ENCODE measurements at places on chromosomes 5 and 9.

GRCh38 chr9:114462791-114463190 is 42.5 kb downstream of the WHRN start:
- DNase-seq = no peak

GRCh38 chr5:71830681-71831539 is 111.8 kb downstream of the CARTPT start:
- DNase-seq = peak; percentile 35

DNA sequence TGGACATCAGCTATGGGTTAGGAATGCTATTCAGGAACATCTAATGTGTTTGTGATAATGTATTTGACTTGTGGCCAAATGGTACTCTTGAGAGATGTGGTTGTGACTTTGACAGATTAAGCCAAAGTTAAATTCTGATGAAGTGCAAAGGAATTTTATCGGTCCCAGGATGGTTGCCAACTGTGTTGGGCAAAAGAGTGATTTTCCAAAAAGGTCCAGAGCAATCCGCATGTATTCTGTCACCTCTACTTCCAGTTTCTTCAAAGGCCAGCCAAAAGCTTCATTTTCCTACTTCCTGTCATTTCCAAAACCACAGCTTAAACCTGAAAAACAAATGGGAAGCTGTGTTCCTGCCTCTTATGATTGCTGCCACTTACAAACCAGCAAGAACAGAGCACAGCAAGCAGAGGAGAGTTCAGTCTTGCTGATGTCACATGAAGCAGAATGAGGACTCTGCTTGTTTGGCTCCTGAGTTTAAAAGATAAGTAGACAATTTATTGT is 59.8 kb downstream of the MARCHF3 start:
- DNase-seq = no peak

- DNase-seq = peak; percentile 14
Observed at GRCh38 chr5:155833287-155833686, 493.7 kb upstream of the SGCD start.

GRCh38 chr5:124889850-124890249 is 143.4 kb upstream of the ZNF608 start:
- no peak for DNase-seq

DNA sequence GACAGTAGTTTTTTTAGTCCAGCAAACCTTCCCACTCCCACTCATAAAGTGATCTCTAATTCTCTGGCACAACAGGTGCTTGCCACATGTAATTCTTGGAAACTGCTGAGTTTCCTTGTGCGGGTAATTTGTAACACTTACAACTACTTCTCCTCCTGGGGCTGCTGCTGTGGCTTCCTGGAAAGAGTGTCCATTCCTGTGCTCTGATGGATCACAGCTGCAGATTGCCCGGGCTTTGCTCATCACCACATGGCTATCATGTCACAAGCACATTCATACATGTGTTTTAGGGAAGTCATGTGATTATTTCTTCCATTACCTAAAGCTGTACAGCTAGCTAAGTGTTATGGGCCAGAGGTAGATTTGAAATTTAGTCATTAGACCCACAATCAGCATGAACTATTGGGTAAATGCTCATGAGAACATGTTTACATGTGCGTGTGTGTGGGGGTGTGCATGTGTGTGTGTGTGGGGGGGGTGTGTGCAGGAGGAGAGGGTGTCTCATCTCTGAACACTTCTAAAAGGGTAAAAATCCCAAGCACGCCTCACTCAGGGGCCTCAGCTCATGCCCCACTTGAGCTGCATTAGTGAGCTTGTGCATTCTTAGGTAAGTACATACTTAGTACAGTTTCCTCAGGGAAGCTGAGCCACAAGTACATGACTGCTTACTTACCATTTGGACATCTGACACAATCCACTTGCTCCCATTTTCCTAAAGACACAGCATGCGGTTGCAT is 118.1 kb upstream of the CCDC112 start:
- no peak for DNase-seq

GRCh38 chr5:35803191-35803651 is 53.5 kb upstream of the IL7R start:
- no peak for DNase-seq

- DNase-seq = peak; percentile 82
Observed at GRCh38 chr9:127755061-127756060, 20.3 kb upstream of the TOR2A start.

- no peak for DNase-seq
Observed at GRCh38 chr5:137872466-137872865, 4.8 kb downstream of the MYOT start.

DNA sequence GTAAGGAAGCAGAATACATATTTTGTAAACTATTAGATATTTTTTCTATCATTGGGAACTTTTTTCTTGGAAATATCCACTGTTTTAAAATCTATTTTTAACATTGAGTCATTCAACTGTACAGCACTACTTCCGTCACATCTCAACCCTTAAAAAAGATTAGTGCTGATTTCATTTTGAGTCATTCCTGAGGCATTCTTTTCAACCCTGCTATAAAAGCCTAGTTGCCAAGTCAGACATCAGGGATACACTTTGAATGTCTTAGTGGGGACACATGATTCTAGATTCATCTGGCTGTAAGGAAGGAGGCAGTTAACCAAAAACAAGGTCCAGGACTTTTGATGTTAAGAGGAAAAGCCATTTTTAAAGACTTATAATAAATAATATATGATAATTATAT is 160.9 kb downstream of the GIN1 start:
- no peak for DNase-seq

- no peak for DNase-seq
Observed at GRCh38 chr5:56166671-56167385, 66.3 kb downstream of the ANKRD55 start.

DNA sequence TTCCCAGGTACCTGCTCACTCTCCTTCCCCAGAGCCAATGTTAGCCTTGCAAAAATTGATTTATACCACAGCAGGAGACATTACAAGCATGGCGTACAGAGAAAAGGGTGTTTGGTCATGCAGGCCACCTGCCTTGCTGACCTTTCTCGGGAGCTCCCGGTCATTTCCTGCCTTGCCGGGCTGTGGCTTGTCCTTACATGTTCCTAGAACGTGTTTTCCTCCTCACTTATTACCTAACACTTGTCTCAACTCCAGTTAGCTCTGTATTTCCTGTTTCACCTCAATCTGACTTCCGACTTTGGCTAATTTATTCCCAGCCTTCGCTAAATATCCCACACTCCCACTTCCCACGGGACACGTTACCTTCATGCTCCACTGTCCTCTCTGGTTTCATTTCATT is 282.5 kb downstream of the ICE1 start:
- no peak for DNase-seq

GRCh38 chr5:124905256-124906130 is 159.1 kb upstream of the ZNF608 start:
- no peak for DNase-seq

GRCh38 chr9:24657387-24657786 is 111.7 kb upstream of the IZUMO3 start:
- no peak for DNase-seq

DNA sequence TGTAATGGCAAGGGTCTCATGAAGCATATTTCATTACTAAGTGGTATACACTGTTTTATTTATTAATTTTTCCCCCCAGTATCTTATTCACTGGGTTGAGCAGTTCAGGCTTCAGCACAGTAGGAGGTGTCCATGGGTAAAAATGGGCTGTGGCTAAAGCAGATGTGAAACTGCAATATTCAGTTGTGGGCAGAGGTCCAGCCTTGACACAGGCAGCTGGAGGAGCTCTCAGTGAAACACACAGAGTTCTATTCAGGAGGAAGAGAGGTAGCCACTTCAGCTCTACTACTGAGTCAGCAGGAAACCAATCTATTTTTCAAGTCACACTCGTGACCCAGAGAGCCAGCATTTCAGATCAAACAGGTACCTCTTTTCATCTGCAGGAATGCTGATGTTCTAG is 418.3 kb downstream of the CDH10 start:
- no peak for DNase-seq

DNA sequence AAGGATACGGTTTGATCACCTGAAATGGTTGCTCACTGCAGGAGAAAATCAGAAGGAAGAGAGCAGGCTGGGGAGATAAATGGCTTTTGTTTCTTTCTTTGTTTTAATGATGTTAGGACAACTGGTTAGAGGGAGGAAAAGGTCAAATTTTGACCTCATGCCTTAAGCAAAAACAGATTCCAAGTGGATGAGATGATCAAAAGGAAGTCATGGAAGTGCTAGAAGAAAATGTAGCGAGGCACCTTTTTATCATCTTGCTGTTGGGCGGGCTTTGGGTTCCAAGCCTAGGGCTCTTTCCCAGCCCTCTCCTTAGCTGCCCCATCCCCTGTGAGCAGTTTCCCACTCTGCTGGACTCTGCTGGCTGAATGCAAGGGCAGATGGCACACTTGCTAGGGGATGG is 127.9 kb downstream of the ADAMTS2 start:
- no peak for DNase-seq

DNA sequence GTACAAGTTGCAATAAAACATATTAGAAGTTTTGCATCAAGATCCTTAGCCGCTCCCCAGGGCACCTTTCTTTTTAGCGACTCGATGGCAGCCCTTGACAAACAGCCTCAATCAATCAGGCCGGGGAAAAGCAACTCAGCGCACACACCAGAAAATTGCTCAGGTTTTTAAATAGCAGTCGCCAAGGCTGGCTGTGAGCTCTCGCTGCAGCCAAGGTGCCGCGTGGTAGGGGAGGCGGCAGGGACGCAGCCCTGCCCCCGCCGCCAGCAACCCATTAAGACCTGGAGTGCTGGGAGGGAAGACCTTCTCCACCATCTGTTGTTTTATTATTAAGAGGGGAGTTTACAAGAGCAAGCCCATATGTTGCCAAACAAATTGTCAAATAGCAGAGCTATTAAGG is 22.6 kb downstream of the ASS1 start:
- peak; percentile 94 for DNase-seq

DNA sequence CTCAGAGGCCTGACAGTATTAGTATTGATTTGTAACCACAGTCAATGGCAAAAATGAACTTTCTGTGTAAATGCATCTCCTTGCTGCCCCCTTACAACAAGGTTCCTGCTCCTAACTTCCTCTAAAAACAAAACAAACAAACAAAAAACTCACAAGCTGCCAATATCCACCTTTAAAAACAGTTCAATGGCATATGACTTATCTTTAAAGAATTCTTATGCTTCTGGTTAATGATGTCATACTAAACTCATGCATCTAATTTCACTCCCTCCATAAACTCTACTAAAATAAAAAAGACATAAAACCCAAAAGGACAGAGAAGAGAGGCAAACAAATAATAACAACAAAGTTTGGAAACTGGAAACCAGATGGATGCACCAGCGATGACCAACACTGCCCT is 9.0 kb upstream of the OR1N1 start:
- no peak for DNase-seq

DNA sequence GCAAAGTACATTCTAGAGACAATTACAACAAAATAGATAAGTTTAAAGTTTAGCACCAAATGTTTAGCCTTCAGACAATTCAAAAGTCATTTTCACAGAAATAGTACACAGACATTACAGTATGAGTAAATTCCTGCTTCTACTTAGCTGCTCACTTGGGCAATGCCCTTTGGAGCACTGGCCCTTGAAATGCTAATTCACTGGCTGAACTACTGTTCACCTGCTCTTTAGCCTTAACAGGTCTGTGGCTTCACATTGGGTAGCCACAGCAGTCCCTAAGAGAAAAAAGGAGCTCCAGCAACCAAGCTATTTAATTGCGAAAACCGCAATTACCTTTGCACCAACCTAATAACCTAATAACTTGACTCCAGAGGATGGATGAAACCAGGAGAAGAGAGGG is 916.2 kb upstream of the DMAC1 start:
- no peak for DNase-seq

GRCh38 chr5:144478565-144478964 is 307.9 kb downstream of the KCTD16 start:
- DNase-seq = no peak

DNA sequence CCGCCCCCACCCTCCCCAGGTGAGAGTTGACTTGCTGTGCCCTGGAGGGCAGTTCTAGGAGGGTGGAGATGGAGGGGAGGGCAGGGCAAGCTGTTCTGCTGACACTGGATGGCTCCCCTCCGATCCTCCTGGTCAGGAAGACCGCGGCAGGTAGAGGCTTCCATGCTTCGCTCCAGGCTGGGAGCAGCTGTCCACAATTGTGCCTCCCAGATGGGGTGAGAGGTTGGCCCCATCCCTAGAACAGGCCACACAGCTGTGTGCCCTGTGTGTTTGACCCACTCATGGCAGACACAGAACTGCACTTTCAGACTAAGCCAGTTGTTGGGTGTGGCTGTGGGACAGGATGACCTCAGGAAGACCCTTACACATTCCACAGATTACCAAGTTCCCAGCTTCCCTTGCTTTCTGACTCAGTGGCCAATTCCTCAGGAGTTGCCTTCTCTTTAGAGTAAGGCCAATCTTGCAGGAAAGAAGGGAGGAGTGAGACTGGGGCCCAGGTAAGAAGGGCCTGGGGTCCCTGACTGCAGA is 72.1 kb upstream of the HSPA9 start:
- no peak for DNase-seq

GRCh38 chr5:112165399-112165798 is 253.7 kb downstream of the EPB41L4A start:
- no peak for DNase-seq

GRCh38 chr5:97838214-97838613 is 655.2 kb upstream of the RIOK2 start:
- DNase-seq = no peak

- DNase-seq = no peak
Observed at GRCh38 chr9:35341585-35341984, 148.3 kb upstream of the RUSC2 start.

- no peak for DNase-seq
Observed at GRCh38 chr5:128081111-128081851, 2.3 kb upstream of the SLC12A2 start.

DNA sequence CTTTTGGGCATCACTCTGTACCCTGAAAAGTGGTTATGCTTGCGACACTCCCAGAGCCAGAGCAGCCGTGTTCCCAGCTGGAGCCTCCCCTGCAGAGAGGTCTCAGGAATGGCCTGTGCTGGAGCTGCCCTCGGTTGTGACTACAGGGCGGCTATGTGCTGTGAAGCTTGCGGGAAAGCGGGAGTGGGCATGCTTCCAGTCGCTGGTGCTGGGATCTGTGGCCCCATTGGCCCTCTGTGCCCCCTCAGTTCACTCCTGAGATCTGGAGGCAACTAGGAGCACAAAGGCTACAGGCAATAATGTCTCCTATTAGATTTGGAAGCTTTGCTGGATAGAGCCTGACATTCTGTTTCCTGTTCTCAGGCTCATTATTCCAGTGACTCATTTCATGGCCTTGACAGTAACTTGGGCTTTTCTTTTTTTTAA is 56.9 kb downstream of the GPR107 start:
- DNase-seq = no peak

GRCh38 chr5:126793097-126793496 is 16.2 kb downstream of the LMNB1 start:
- no peak for DNase-seq

- no peak for DNase-seq
Observed at GRCh38 chr5:107618242-107618641, 52.5 kb downstream of the EFNA5 start.

GRCh38 chr9:21837501-21837900 is 35.1 kb downstream of the MTAP start:
- no peak for DNase-seq

GRCh38 chr5:56154732-56155484 is 78.2 kb downstream of the ANKRD55 start:
- DNase-seq = no peak
